Umbilical cord (tissue), 2 donors: ENCODE measurements at places on chromosomes 5 and 9. TPM values are rescaled to one million over a fixed set of nuclear protein-coding genes. Genes with fewer than 3 reads are reported as not detected.

SPATA31D4 gene
- 1.7 TPM for total RNA-seq

- no peak for DNase-seq
Measured at GRCh38 chr9:106798016-106798799, 64.8 kb upstream of the ZNF462 start.

KCNV2 gene
- 1.4 TPM for total RNA-seq

- no peak for DNase-seq
Measured at GRCh38 chr9:115373710-115374045, 255.7 kb upstream of the TNC start.

PFN3 gene
- not detected for total RNA-seq

DNA sequence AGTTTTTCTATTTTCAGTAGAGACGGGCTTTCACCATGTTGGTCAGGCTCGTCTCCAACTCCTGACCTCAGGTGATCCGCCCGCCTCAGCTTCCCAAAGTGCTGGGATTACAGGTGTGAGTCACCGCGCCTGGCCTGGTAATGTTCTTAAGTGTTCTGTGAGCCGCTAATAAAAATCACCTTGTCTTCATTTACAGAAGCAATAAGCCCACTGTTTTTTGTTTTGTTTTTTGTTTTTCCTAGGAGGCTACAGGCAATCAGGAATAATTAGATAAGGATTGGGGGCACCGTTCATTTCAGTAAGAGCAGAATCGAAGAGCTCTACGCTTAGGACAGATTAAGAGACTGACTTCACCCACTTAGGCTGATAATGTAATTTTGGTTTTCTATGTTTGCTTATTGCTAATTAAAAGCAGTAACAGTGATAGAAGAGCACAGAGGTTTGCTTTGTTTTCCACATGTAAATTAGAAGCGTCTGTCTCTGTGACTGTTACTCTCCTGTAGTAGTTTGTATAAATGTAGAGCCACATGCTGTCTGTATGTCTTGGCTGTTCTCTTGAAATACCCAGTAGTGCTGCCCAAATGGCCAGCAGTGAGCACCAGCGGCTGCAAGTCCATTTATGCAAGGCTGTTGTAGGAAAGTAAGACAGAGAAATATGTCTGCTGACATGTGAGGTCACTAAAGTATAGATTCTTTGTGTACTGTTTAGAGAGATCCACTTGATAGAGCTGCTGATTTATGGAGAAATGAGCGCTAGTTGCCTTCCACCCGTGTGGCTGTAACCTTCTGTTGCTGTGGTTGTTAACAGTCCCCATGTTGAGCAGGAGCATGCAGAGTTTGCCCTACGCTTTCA is 30.5 kb downstream of the TRIO start:
- DNase-seq: no peak

CARD9 gene
- total RNA-seq: 4.6 TPM

OR1L8 gene
- total RNA-seq: not detected

- peak; percentile 67 for DNase-seq
Measured at GRCh38 chr9:69324549-69325401, at the start of gene ENTREP1. TSS of gene ENTREP1 (plus strand) at chr9:69325215. CDS start at chr9:69325310, 95 bp downstream.

DNA sequence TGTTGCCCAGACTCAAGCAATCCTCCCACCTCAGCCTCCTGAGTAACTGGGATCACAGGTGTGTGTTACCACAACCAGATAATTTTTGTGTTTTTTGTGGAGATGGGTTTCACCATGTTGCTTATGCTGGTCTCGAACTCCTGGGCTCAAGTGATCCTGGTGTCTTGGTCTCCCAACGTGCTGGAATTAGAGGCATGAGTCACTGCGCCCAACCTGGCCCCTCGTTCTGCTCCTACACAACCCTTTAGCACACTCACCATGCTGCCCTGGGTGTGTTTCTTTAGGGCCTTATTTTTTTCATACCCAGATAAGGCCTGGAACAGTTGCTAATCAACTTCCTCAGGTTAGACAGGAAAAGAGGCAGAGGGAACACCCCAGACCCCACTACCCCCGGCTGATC is 2.6 kb downstream of the PDZD2 start:
- DNase-seq: no peak

MEF2C gene
- total RNA-seq: 48.6 TPM

GRCh38 chr5:149149942-149150341 is 8.6 kb downstream of the ABLIM3 start:
- DNase-seq: no peak

GRCh38 chr5:34597034-34598027 is 58.8 kb upstream of the RAI14 start:
- DNase-seq: peak; percentile 64

SOX30 gene
- 6.3 TPM for total RNA-seq

- DNase-seq: no peak
Measured at GRCh38 chr9:87529671-87530070, 32.0 kb downstream of the DAPK1 start.

ABO gene
- 0.48 TPM for total RNA-seq

TMED7 gene
- 103 TPM for total RNA-seq

CACFD1 gene
- 4.8 TPM for total RNA-seq

PCDHGB3 gene
- 11.8 TPM for total RNA-seq

- DNase-seq: no peak
Measured at GRCh38 chr9:89750117-89750791, 145.4 kb downstream of the GADD45G start.

DNA sequence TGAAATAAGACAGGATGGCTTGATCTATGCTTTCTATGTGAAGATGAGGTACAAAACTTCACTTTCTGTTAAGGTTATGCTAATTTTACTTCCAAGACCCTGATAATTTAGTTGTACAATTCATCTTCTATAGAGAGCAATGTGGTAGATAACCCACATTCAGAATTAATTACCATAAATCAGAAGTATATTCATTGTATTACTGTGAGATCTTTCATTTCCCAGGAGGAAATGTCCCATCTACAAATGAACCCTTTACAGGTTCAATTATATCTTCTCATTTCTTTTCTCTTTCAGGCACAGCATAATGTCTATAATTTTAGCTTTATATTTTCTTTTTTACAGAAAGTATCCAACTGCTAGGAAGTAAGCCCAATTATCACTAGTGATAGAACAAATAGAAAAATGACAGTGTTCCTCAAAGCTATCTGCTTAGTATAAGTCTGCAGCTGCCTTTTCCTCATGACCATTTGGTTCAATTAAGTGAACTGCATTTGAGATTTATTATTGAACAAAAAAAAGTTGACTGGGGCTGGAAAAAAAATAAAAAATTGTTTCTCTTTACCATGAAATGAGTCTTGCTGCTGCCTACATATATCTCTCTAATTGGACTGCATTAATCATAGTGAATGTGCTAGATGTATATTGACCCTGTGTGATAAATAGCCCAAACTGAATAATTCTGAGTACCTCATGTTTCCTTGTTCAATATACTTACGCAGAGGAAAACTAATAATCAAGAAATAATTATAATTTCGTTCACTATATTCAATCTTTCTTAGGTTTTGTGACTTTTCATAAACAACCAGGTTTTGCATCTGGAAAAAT is 1329.4 kb downstream of the PTPRD start:
- no peak for DNase-seq

DNA sequence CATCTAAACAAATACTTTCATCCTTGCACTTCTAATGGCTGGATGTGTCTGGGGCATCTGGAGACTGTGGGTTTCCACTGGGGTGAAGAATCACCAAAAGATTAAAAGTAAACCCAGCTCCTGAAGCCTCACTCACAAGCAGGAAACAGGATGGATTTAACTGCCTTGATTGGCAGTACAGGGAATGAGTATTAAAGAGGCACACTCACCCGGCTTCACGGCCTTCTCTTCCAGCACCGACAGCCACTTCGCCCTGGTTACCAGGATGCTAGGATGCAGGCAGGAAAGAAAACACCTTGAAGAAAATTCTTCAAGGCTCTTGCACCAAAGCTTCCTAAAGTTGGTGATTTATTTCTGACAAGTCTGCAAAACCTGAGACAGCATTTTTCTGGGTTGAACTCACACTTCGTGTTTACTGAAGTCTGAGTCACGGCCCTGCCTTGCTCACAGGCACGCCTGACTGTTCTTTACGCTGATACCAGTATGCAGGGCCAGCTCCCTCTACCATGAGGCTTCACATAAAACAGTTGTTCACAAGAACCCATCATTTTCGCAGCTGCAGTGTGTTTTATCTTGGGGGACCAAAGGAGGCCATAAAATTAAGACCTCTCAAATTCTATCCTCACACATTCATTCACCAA is 56.5 kb upstream of the ZNF354A start:
- DNase-seq: peak; percentile 86

PCDHGA8 gene
- total RNA-seq: 3.9 TPM

GRCh38 chr5:115875447-115875846 is 33.7 kb downstream of the AP3S1 start:
- DNase-seq: no peak

CCNI2 gene
- 0.72 TPM for total RNA-seq

CAVIN4 gene
- 2.4 TPM for total RNA-seq

- no peak for DNase-seq
Measured at GRCh38 chr5:144820278-144820677, 649.6 kb downstream of the KCTD16 start.

DNA sequence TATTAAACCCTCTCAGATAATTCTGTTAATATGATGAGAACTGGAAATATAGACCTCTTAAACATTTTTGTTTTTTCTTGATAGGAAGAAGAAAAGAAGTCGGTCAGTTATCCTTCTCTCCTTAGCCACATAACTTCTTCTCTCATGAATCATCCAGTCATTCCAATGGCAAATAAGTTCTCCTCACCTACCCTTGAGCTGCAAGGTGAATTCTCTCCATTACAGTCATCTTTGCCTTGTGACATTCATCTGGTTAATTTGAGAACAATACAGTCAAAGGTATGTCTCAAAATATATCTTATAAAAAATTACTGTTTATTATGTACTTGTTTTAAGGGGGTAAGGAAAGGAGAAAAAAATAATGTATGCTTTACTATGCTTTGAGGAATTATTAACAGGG is 165.3 kb downstream of the MAN2A1 start:
- DNase-seq: no peak

FBXO38 gene
- total RNA-seq: 79.4 TPM

DNA sequence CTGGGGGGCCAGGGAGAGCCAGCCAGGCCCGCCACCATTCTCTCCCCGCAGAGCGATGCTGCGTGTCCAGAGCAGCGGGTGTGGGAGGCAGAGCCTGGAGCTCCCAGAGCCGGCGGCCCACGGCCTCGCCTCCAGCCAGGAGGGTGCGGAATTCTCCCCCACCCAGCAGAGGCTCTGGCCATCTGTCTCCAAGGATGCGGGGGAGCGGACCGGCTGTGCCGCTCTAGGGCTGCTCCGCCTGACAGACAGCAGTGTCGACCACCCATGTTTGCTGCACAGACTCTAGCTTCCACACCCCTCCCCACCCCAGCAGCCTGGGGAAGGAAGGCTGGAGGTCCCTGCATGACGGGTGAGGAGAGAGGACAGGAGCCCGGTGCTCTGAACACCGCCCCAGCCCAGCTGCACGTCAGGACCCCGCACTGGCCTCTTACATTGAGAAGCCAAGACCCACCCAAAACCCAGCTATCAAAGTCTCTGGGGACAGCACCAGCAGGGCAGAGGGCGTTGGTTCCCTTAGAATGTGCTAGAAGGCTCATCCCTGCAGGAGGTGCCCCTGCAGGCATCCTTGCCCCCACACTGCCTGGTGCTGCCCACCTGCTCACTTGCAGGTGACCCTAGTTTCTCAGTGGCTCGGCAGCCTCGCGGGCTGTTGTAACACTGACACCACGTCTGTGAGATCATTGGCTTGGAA is 29.7 kb upstream of the FCN1 start:
- no peak for DNase-seq

DNA sequence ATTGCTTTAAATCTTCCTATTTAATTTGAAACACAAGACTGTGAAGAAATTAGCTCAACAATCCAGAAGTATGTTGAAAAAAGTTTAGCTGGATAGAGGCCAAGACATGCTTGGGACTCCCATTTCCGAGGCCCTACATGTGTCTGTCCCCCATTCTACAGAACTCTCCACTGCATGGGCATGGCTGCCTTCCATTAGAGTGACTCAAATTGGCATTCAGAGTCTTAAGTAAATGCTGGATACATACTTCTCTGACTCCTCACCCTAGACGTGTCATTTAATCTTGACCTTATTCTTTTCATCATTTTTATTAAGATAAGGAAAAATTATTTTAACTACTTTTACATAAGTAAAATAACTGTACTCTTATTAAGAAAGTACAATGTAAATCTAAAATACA is 530.4 kb upstream of the CDH9 start:
- no peak for DNase-seq

- DNase-seq: peak; percentile 67
Measured at GRCh38 chr9:27572566-27572917, 739 bp downstream of the C9orf72 start.

- peak; percentile 50 for DNase-seq
Measured at GRCh38 chr5:128667152-128667551, 129.1 kb upstream of the FBN2 start.

- no peak for DNase-seq
Measured at GRCh38 chr5:29896646-29897045, 1296.8 kb upstream of the CDH6 start.

- DNase-seq: peak; percentile 1
Measured at GRCh38 chr5:25448190-25448621, 803.4 kb upstream of the CDH10 start.

GRCh38 chr5:151449839-151450238 is 2.4 kb downstream of the SLC36A1 start:
- no peak for DNase-seq

- DNase-seq: peak; percentile 8
Measured at GRCh38 chr5:11319836-11320580, 559.0 kb upstream of the DAP start.

SLC6A3 gene
- total RNA-seq: 0.96 TPM

DNA sequence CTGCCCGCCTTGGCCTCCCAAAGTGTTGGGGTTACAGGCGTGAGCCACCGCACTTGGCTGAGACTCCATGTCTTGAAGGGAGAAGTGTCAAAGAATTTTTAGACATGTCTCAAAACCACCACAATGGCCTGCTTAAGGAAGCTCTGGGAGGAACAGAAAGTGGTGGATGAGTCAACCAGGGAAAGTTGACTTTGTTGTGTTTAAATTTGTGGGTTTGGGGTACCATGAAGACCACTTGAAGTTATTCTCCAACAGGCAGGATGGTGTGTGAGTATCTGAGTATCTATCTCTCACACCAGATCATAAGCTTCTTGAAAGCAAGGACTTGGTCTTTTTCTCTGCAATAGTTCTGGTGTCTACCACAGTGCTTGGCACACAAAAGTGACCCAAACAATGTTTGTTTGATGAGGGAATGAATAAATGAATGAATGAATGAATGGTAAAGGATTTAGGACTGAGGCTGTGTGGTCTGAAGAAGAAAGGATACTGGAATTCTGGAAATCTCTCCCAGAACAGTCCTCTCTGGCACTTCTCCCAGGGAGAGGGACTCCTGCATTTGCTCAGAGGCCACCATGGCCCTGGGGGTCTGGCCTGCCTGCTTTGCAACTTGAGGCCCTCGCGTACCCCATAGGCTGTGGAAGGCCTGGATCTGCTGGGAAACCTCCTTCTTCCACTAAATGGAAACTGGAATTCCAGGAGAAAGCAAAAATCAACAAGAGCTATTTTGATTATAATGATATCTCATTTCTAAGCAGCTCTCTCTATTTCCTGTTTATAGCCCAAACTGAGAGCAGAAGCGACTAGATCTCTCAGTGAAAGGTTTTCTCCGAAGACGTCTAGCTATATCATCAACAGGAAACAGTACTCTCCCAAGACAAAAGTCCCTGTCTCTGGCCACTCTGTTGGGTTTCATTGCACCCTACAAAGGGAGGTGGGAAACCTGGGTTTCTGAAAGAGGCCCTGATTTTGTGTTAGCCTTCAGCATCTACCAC is 187.9 kb downstream of the PALM2AKAP2 start:
- DNase-seq: peak; percentile 41

GRCh38 chr9:130107955-130108354 is 54.2 kb downstream of the GPR107 start:
- no peak for DNase-seq

GRCh38 chr5:177132136-177133095 is 1.2 kb upstream of the NSD1 start:
- DNase-seq: peak; percentile 64

PCA3 gene
- 8.4 TPM for total RNA-seq

PCDHGA1 gene
- 0.96 TPM for total RNA-seq

EPB41L4A gene
- 44.8 TPM for total RNA-seq
